Lower lobe of right lung (tissue), 2 donors: ENCODE measurements at places on chromosomes 6 and 20.

- no peak for DNase-seq
Observed at GRCh38 chr6:138428944-138429598, 25.0 kb downstream of the HEBP2 start.

DNA sequence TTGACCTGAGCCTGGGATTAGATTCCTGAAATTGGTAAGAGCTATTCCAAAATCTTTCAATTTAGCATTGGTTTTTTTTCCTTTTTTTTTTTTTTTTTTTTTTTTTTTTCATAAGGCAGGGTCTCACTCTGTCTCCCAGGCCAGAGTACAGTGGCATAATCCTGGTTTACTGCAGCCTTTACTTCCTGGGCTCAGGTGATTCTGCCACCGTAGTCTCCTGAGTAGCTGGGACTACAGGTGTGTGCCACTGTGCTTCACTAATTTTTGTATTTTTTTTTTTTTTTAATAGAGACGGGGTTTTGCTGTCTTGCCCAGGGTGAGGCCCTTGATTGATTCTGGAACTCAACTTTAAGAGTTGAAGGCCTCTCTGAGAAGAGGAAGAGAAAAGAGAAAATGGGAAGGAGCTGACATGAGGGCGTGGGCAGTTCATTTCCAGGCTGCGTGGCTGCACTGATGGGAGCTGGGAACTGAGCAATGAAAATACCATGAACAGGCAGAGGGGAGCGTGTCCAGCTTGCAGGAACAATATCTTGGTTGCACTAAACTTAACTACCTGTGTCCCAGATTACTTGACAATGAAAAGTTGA lies 24.6 kb downstream of the KDM1B start:
- DNase-seq, result peak; percentile 57

- DNase-seq, result no peak
Observed at GRCh38 chr20:60131375-60131774, 173.2 kb downstream of the CDH26 start.

DNA sequence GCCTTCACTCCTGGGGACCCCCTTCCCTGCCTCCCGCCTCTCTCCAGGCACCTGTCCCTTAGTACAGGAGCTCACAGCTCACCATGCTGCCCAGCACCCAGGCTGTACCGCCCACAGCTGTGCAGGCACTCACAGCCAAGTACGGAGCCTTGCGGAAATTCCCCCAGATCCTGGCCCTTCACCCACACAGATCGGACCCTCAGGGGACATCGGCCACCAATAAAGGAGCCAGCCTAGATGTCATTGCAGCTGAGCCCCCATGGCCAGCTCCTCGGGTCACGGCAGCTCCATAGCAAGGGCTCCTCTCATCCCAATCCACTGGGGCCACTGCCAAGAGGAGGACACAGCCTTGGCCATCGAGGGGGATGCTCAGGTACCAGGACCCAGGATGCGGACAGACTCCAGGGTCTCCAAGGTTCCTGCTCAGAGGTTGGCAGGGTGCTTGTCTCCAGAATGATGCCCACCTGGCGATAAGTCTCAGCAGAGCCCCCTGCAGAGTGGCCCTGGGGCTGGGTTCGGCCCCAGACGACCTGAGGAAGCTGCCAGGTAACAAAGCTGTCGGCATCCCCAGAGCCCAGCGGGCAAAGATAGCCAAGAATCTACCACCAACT lies 82.3 kb downstream of the YTHDF1 start:
- DNase-seq, result peak; percentile 19

DNA sequence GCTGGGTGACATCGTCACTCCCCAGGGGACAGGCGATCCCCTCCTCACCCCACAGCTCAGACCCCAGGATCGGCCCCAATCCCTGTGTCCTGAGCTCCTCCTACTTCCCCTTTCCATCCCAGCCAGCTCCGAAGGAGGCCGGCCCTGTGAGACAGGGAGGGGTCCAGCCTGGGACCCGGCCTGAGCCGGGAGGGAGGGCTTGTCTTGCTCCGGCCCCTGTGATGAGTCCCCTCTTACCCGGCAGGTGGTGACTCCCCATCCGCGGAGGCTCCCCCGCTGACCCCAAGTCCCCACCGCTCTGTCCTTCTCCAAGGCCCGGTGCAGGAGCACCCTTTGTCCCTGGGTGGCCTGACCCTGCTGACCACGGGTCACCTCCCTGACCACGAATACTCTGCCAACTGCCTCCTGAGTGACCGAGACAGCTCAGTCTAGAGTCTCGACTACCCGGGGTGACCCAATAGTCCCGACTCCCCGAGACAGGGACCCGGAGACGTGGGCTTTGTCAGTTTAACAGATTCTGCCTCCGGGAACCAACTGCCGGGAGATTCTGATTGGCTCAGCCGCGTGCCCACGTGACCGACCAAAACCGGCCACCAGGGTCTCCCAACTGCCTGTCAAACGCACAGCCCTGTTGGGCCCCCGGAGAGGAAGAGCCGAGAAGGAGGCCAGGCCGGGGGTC lies 187.4 kb upstream of the PROKR2 start:
- peak; percentile 72 for DNase-seq

DNA sequence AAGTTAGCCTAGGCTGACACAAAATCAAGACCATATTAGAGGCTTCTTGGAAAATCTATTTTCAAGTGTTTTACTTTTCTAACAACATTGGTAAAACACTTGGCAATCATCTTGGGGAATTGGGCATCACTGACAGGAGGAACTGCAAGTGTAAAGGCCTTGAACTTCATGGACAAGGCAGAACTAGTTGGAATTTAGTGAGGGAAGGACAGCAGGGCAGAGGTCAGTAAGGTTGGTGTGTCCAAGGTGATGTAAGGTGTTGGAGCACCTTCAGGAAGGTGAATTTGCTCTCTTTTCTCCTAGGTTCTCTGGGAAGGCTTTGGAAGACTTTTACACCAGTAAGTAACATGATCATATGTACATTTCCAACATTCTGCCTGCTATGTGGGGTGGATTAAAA lies 1.5 kb upstream of the SLC17A4 start:
- no peak for DNase-seq

DNA sequence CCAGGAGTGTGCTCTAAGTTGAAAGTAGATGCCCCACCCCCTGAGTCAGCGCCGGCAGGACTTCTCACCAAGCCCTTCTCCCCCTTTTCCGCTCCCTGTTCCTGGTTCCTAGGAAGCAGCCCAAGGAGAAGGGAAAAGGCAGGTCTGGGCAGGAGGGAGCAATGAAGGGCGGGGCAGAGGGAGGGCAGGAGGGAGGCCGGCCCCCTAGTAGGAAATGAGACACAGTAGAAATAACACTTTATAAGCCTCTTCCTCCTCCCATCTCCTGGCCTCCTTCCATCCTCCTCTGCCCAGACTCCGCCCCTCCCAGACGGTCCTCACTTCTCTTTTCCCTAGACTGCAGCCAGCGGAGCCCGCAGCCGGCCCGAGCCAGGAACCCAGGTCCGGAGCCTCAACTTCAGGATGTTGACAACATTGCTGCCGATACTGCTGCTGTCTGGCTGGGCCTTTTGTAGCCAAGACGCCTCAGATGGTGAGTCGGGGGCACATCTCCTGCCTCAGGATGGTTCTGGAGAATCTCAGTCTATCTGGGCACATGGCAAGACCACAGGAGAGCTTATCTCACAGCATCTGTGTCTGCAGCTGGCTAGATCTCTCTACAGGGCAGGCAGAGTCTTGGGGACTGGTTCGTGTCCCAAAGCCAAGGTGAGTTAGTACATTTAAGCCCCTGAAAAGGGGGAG lies at the start of gene PROCR:
PROCR (plus strand) TSS at position 320 of the 681 bp plus-strand sequence; CDS start at position 403, 83 bp downstream.
- peak; percentile 82 for DNase-seq

GRCh38 chr6:143111443-143111842 lies 50.8 kb downstream of the AIG1 start:
- no peak for DNase-seq

DNA sequence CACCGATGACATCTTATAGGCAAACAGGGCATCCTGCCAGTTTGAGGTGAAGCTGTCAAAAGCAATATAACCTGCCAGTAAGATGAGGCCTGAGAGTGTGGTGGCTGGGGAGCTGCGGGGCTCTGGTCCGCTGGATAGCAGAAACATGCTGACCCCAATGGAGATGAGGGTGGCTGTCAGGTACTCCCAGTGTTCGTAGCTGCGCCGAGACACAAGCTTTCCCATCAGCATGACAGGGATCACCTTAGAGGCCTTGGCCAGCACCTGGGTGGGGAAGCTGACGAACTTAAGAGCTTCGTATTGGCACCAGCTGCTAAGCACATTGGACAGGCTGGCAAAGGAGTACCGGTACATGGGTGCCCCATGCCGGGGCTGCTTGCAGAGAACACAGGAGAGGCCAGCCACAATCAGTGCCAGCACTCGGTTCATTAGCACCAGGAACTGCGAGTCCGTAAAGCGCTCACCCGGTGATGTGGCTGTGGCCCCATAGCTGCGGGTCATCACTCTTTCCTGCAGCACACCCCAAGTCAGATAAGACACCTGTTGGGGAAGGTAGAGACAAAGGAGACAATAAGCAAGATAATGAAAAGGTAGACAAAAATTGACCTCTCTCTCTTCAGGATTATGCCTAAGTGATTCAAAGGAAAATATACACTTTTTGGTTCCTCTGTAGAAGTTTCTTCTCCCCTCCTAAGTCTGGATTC lies 2.1 kb downstream of the SLC35B2 start:
- no peak for DNase-seq

GRCh38 chr6:22848121-22848520 lies 278.8 kb downstream of the HDGFL1 start:
- no peak for DNase-seq

DNA sequence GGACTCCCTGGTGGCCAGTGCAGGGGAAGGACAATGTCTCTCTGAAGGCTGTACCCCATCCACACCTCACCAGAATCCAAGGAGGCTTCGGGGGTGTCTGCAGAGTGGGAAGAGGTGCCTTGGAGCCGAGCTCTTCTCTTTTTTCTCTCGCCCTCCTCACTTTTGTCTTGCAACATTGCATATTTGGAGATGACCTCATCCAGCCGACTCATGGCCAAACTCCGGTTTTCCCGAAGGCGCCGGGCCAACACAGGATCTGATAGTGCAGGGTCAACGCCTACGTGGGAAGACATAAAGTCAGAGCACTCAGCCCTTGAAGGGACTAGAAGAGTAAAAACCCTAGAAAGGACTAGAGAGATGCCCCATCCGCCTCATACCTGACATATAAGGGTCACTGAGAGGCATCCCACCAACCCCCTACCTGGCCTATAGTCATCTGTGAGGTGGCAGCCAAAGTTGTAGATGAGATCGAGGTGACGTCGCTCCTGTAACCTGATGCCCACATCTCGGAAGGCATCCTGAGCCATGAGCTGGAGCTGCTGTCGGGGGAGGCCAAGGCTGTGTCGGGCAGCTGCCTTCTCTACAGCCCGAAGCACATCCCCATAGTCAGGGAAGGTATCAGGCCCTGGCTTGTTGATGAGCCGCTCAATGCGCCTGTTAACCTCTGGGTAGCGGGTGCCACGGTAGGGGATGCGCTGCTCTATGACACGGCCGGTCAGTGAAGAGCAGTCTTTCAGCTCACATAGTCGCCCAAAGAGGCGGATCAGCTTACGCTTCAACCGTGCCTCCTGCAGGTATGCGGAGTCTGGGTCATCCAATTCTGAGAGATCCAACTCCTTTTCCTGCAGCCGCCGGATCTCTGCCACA lies 3.0 kb upstream of the ZBTB22 start:
- DNase-seq, result no peak

DNA sequence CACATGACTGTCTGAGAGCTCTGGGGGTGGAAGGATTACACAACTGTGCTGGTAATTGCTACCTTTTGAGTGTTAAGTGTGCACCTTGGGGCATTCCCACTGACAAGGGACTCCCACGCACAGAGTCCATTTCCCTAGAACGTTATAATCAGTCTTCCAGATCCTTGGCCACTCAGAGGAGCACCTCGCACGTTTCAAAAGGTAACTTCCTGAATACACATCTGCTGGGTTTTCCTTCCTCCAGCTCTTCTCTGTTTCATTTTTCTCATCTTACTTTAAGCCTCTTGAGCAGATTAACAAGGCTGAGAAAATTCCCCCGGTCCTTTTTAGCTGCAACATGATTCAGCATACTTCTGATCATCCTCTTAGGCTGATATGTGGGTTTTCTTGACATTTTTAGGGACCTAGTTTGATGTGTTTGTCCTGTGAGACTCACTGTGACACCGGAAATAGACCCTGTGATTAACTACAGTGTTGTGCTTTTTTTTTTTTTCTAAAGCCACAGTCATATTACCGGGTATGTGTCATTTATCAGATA lies 98.4 kb upstream of the DUSP22 start:
- no peak for DNase-seq

GRCh38 chr6:54191461-54191860 lies 80.2 kb downstream of the MLIP start:
- DNase-seq, result no peak

GRCh38 chr6:98633886-98634285 lies 200.5 kb upstream of the POU3F2 start:
- DNase-seq, result no peak

DNA sequence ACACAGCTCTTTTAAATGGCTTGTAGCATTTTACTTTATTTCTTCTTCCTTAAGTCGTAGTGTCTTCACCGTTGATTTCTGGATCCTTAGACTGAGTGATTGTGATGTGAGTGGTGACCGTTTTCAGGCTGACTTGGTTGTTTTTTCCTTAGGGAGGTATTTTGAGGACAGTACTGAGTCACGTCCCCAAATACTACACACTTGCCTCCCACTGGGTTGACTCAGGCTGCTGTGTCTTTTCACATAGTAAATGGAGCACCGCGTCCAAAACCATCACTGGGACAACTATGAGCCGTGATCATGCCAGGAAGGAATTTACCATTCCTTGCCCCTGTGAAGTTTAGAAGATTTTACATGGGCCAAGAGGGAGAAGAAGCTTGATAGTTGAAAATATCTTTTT lies 174.1 kb downstream of the FARS2 start:
- DNase-seq, result no peak

DNA sequence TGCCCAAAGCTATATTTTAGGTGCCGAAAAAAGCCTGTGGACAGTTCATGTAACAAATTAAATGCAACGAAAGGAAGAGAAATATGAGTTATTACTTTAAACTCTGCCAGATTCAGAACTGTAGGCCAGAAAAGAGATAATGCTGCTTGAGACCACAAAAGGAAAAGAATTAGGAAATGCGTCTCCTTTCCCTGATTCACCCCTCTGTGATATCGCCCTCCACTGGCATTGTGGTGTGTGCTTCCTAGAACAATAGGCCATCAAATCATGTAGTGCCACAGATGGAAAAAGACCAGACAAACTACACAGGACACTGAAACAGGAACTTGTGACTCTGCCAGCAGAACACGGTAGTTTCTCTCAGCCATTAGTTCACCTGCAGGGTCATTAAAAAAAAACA lies 14.7 kb upstream of the LAMA4 start:
- no peak for DNase-seq

GRCh38 chr6:129345890-129346289 lies 364.1 kb downstream of the ARHGAP18 start:
- no peak for DNase-seq

DNA sequence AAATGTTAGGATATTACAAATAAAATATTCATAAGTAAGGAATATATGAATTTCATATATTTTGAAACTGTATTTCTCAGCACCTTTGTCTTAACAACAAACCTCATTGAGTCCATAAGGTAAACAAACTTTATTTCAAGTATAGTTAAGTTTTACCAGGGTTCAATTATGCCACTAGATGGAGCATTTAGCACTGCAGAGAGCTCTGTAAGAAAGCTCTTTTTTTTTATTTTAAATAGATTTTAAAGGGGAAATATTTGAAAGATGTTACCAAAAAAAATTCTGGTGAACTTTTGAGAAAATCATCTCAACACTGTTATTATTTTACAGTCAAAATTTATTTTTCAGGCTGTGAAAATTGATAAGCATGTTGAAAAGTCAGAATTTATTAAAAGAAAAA lies 955.2 kb upstream of the EYS start:
- no peak for DNase-seq
